ENCODE measurements at places on chromosomes 12 and 14. TPM values are rescaled to one million over a fixed set of nuclear protein-coding genes. Genes with fewer than 3 reads are reported as not detected.

DNA sequence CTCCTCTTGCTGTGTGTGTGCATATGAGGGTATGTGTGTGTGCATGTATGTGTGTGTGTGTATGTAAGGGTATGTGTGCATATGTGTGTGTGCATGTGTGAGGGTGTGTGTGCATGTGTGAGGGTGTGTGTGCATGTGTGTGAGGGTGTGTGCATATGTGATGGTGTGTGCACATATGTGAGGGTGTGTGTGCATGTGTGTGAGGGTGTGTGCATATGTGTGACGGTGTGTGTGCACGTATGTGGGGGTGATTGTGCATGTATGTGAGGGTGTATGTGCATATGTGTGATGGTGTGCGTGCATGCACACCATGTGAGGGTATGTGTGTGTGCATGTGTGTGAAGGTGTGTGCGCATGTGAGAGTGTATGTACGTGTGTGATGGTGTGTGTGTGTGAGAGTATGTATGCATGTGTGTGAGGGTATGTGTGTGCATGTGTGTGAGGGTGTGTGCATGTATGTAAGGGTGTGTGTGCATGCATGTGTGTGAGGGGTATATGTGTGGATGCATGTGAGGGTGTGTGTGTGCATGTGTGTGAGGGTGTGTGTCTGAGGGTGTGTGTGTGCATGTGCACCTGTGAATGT is 15.4 kb downstream of the DAO start:
- no peak for DNase-seq

- DNase-seq, result no peak
Measured at GRCh38 chr12:96234591-96235483, 40.7 kb downstream of the ELK3 start.

HOXC10 gene
- total RNA-seq, result 2.0 TPM

KCNK10 gene
- total RNA-seq, result 0.02 TPM

TMEM119 gene
- 1.9 TPM for total RNA-seq

VWF gene
- total RNA-seq, result 0.23 TPM

DNA sequence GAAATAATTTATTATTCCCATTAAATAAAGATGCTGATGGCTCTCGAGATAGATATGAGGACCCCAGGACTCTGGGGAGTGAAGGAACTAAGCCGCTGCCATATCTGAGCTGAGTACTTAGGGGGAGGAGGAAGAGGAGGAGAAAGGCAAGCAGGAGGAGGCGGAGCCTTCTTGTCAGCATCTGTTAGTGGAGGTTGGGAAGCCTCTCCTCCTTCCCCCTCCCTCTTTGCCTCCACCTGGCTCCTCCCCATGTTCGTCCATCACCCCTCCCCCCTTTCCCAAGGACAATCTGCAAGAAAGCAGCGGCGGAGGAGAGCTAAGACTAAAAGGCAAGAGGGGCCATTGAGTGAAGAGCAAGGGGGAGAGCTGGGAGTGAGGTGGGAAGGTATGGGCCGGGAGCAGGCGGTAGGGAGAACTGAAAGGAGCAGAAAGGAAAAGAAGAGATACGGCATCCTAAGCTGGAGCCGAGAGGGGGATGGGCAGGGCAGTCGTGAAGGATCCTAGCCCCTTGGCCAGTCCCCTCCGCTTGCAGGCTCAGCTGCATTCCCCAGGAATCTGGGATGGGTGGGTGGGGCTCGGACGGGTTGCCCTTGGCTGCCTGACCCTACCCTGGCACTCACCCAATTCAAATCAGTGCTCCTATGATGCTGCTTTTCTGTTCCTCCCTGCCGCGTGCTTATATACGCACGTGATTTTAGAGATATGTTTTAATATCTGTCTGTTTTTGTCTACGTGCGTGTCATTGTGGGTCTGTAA is at the start of gene PFKM:
PFKM (plus strand) TSS at position 287 of the 756 bp plus-strand sequence. CDS start 3,411 bp downstream, outside the sequence.
- peak; percentile 90 for DNase-seq

DNA sequence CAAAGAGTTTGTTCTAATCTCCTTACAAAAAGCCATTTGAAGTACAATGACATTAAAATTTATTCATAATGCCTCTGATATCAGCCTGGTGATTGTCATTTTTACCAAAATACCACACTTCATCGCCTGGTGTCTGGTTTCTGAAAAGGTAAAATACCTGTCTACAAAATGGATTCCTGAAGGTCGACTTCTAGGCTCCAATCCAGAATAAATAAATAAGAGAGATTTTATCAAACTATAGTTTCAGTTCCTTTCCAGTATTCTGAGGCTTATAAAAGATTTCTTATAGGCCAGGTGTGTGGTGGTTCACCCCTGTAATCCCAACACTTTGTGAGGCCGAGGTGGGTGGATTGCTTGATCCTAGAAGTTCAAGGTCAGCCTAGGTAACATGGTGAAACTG is 340.7 kb downstream of the SLC16A7 start:
- no peak for DNase-seq

DNA sequence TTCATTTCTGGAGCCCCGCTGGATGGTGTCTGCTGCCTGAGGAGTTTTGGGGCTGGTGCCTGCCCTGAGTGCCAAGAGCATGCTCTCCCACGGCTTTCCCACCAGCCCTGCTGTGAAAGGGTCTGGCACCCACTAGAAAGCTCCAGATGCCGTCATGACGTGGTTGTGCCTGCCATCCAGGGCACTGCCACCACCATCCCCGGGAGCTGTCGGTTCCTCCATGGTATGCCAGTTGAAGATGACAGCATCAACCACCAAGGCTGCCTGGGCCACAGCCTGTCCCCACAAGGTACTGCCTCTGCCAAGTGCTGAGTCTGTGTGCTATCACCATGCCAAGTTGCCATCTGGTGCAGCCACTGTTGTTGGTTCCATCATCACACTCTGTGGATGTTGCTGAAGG is 85.9 kb downstream of the TTC8 start:
- peak; percentile 7 for DNase-seq

- peak; percentile 76 for DNase-seq
Measured at GRCh38 chr12:26275313-26276131, 80.1 kb downstream of the SSPN start.

- DNase-seq, result no peak
Measured at GRCh38 chr12:66066929-66067523, 63.5 kb downstream of the LLPH start.

- DNase-seq, result no peak
Measured at GRCh38 chr14:63182968-63183367, 21.3 kb upstream of the RHOJ start.

DNA sequence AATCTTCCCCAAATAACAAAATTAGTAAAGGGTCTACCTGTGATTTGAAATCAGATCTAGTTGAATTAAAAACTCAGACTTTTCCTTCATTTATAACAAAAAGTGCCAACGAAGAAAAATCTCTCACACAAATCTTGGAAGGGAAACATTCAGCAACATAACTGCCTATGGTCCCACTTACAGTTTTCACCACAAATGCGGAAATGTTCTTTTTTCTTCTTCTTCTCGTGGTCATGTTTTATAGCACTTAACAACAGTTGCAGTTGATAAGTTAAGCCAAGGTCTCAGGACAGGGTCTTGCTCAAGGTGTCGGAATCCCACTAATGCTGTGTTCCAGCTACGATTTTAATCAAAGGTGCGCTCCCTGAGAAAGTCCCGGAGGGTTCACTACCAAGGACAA is 10.1 kb downstream of the RNASE6 start:
- DNase-seq, result no peak

- no peak for DNase-seq
Measured at GRCh38 chr12:80717856-80718255, 1.1 kb downstream of the MYF5 start.

DNA sequence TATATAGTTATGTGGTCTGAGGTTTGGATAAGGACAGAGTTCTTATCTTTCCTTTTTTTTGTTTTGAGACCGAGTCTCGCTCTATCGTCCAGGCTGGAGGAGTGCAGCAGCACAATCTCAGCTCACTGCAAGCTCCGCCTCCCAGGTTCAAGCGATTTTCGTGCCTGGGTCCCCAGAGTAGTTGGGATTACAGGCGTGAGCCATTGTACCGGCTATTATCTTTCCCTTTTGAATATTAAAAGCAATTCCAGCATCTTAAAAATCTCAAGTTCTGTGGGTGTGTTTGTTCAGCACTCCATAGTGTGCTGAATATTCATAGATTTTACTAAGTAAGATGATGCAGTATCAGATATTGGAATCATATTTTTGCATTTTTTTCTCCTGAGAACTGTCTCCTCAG is 404.4 kb upstream of the RGS6 start:
- no peak for DNase-seq
